Progenitor cell of endocrine pancreas (in vitro differentiated cells): ENCODE measurements at places on chromosomes 3 and 15. TPM values are rescaled to one million over a fixed set of nuclear protein-coding genes. Genes with fewer than 3 reads are reported as not detected.

DNA sequence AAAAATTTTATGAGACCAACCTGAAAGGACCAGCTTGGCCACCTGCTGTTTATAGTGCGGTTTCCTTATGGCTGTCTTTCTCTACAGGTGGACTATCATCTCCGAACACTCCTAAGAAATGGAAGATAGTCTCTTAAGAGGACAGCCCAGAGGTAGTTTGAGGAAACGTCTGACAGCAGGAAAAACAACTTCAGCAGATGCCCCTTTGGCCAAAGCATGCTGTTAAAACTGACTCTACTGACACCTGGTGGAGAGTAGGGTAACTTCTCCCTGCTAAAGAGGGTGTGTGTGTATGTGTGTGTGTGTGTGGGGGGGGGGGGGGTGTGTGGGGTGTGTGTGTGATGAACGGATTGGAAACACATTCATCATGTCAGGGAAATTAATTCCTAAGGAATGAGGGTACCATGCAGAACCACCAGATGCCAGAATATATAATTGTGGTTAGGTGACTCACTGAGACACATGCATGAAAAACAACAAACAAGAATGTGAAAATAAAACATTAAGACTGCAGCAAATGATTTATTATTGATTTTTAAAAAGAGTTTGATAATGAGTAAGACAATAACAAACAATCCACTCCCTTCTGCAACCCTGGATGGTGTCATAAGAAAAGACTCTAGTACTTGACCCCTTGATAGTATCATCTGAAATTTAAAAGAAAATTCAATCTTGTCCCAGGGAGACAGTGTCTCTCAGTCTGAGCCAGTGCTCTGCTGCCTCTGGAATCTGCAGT lies 256.5 kb downstream of the THRB start:
- no peaks in the 10 kb centered on the region for H3K27me3 ChIP-seq
- H3K4me1 ChIP-seq, result no peaks in the 10 kb centered on the region
- H3K36me3 ChIP-seq, result no peaks in the 10 kb centered on the region
- peak; percentile 26 for DNase-seq
- peak overlapping the region; percentile 43 for H3K27ac ChIP-seq
- H3K4me3 ChIP-seq, result no peak overlapping the region

DNA sequence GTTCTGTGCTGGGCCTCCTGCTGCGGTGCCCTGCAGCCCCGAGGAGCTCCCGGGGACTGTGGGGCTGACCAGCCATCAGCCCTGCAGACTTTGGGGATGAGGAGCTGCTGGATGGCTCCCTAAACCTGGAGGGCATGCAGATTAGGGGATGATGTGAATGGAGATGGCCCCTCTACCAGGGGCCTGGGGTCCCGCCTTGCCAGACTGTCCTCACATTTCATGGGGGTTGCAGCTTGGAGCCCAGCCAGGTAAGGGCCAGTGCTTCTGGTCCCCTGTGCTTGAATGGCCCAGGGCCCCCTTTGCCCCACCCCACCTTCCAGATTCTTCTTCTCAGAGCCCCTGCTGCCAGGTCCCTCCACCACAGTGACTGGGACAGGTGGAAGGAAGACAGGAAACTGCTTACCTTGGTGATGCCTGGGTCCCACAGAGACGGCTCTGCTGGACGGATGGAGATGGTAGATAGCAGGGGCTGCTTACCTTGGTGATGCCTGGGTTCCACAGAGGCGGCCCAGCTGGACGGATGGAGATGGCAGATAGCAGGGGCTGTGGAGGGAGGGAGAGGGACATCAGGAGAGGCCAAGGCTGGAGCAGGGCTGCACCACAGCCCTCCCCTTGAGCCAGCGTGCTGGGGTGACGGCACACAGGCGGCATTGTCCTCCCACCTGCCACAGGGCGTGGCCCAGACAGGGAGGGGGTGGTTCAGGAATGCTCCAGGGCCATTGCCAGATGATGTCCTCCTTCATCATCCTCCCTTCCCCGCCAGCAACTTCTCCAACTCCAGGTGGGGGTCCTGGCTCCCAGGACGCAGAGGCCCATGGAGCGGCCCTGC lies at the start of gene SPTBN5:
Gene SPTBN5, minus strand, starts transcription at position 632 of the 829 bp plus-strand sequence. Its CDS starts 556 bp downstream, at position 76.
- no peaks in the 10 kb centered on the region for H3K27me3 ChIP-seq
- H3K36me3 ChIP-seq, result peaks cover 6% of the 10 kb centered on the region
- H3K4me3 ChIP-seq, result no peak within 1 kb of the TSS
- no peak within 1 kb of the TSS for H3K27ac ChIP-seq

GRCh38 chr3:122520861-122521260 lies 6.1 kb upstream of the KPNA1 start:
- H3K27me3 ChIP-seq, result no peaks in the 10 kb centered on the region
- H3K27ac ChIP-seq, result no peak overlapping the region
- no peaks in the 10 kb centered on the region for H3K4me1 ChIP-seq
- DNase-seq, result no peak
- H3K36me3 ChIP-seq, result no peaks in the 10 kb centered on the region

GRCh38 chr15:69591905-69592508 lies 139.4 kb downstream of the RPLP1 start:
- no peak overlapping the region for H3K4me3 ChIP-seq
- H3K27me3 ChIP-seq, result peaks cover 48% of the 10 kb centered on the region
- no peak for DNase-seq

- H3K27ac ChIP-seq, result no peak overlapping the region
- H3K4me1 ChIP-seq, result no peaks in the 10 kb centered on the region
- DNase-seq, result no peak
Observed at GRCh38 chr15:58762731-58763130, 8.4 kb upstream of the MINDY2 start.

ARMC8 gene
- total RNA-seq, result 57.4 and 71.3 TPM in 2 replicates
